ENCODE measurements at places on chromosomes 4 and X.
A peak's percentile ranks its signal among the peaks of the same experiment; 100 is the strongest.

DNA sequence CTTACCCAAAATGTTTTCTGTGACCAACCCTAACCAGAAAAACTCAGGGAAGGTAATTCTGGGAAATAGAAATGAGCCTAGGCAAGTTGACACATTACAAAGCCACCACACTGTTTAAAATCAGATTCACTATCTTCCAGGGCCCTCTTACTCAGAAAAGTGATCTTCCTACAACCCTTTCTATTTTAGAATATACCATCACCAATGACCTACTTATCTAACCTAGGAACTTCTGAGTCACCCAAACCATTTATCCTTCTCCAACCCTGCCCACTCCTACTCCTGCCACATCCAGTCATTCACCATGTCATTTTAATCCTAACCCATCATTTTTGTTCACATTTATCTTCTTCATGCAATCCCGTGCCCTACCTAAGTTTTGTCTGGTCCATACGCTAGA is 89.9 kb downstream of the FTHL17 start:
- DNase-seq: no peak

GRCh38 chr4:124745985-124746801 is 33.7 kb upstream of the ANKRD50 start:
- DNase-seq: no peak

GRCh38 chr4:16858275-16858752 is 40.1 kb downstream of the LDB2 start:
- DNase-seq: no peak

- no peak for DNase-seq
Measured at GRCh38 chr4:106034751-106035150, 139.5 kb downstream of the NPNT start.

DNA sequence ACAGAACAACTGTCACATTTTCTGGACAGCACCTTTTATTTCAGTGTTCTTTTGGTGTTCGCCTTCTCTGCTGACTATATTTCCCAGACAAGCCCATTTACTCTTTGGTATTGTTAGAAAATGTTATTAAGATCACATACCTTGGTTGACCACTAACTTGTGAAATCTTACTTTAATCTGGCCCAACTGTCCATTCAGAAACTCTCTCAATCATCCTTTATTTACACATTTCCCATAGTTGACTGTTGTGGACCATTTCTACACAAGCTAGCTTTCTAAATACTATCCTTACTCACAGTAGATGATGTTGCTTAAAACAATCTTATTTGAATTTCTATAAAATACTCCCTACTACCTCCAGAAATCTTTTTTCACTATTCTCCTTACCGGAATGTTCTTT is 64.7 kb downstream of the QRFPR start:
- no peak for DNase-seq

DNA sequence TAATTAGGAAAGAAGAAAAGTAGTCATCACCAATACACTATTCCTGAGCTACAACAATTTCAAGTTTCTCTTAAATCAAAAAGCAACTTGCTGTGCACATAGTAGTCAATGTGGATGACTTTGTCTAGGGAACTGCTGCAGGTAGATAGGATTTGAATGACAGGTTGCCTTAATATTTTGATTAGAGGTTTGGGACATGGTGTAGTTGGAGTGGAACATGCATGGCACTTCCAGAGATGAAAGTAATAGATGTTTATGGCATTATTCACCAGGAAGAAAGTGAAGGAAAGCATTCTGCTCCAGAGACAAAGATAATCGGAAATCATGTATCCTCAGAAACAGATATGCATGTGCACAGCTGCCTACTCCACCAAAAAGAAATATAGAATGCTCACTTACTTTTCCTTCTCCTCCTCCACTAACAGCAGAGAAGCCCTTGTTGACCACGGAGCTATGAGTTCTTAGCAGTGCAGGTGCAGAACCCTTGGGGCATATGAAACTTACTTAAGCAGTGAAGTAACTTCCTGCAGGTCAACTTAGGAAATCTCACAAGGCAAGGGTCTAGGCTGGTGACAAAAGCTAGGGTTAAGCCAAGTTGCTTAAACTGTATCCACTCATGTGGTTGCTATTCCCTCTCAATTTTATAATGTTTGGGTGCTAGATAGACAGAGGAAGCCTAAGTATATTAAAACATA is 390.8 kb downstream of the HNRNPD start:
- DNase-seq: no peak

DNA sequence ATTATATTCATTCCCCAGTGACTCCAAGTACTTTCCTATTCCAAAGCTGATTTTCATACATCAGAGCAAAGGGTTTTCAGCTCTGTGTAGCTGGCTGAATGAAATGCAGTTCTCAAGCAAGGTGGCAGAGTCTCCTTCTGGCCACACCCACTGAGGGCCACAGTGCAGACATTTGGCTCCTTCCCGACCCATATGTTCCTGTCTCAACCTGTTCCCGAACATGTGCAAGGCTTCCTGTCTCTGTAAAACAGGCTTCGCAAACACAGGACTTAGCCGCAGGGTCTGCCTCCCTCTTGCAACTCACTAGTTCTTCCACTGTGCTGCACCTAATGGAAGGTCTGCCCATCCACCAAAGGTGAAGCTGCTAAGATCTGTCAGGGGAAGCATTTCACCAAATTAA is 249.2 kb downstream of the MID1IP1 start:
- DNase-seq: no peak

- DNase-seq: no peak
Measured at GRCh38 chr4:41451961-41452360, 86.0 kb upstream of the LIMCH1 start.

GRCh38 chr4:114615435-114615834 is 16.8 kb downstream of the UGT8 start:
- DNase-seq: no peak

DNA sequence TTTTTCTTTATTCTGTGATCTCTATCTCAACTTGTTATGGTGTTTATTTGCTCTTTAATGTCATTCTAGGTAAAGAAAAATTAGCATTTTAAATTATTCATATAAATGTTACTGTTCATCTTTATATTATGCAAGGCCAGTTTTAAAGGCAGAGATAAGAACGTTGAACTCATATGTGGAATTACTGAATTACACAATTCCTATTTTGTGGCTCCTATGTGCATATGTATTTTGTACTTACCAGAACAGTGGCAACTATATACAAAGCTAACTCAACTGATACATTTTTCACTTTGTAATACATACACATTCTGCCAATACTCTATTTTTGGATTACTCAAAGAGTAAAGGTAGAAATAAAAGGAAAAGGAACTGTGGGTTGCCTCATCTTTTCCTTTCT is 533.2 kb upstream of the NR3C2 start:
- DNase-seq: no peak

DNA sequence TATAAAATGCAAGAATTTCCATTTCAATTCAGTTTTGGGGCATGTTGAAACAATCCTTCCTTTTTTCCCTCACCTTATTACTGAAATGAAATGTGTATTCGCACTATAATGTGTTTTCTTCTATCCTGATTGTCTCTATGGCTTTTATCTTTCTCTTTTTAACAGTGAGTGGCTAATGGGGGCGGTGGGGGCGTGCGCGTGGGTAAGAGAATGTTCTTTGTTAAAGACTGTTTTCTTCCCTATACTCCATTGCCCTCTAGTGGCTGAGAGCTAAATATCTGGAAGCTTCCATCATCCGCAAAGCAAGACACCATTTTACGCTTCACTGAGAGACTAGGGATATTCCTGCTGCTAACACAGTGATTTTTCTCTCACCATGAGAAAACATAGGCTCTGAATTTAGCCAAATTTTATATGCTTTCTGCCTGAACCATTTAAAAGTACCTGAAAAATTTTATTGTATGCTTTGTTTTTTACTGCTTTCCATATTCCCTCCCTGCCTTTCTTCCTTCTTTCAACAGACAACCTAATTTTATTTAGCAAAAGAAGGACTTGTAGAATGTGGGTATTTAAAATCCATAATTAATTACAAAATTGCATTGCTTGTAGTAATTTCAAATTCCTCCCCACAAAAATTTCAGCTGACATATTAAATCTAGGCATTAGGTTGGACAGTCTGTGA is 194.0 kb downstream of the GASK1B start:
- DNase-seq: peak; percentile 27

DNA sequence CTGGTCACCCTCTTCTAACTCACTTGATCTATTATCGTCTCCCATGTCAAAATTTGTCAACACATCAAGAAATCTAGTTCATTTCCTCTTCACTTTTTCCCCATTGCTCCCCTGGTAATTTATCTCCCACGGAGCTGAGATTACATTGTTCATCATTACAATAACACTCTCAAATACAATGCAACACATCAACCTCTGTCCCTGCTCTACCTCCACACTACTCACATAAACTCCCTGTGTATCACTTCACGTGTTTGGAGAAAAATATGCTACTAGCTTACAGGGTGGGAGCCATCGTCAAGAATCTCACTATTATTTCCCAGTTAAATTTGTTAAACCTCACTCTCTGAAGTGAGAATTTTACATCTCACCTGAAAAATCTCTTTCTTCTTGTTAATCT is 1006.4 kb downstream of the ARAP2 start:
- no peak for DNase-seq

GRCh38 chr4:48247142-48247877 is 22.3 kb downstream of the TEC start:
- no peak for DNase-seq

DNA sequence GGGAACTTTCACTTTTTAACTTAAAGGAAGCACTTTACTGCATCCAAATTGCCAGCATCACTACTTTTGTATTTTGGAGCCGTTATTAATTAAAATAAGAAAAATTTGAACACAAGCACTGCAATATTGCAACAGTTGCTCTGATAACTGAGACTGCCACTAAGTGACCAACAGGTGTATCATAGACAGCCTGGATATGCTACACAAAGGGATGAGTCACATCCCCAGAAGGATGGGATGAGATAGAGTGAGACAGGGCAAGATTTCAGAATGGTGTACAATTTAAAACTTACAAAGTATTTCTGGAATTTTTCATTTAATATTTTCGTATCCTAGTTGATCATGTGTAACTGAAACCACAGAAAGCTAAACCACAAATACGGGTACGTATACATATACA is 204.1 kb downstream of the MAPK10 start:
- DNase-seq: no peak

DNA sequence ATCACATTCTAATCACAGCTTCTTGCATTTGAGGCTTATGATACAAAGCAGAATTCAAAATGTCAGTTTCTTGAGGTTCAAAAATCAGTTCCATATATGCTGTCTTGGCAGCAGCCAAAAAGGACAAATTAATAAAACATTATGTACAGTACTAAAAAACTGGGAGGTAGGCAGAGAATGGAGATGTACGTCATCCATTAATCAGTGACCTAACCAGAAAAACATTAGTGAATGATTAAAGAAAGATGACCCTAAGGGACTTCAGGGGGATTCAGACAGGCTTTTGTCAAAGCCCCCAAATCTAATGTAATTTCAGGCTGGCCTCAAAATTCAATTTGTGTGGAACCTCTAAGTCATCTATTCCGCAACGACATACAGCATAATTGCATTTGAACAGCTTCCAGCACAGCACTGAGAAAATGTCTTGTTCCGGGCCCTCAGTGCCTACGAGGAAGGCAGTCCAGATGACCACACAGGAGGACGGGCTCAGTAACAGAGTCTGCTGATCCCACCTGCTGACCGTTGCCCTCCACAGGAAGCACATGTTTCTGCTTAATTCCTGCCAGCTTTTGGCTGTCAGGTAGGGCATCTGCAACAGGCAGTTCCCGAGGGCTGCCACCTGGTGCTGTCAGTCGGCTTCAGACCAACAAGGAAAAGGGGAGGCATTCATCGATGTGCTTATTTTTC is 83.8 kb upstream of the HHIP start:
- no peak for DNase-seq

GRCh38 chr4:139853309-139853708 is 187.7 kb downstream of the MGST2 start:
- no peak for DNase-seq

DNA sequence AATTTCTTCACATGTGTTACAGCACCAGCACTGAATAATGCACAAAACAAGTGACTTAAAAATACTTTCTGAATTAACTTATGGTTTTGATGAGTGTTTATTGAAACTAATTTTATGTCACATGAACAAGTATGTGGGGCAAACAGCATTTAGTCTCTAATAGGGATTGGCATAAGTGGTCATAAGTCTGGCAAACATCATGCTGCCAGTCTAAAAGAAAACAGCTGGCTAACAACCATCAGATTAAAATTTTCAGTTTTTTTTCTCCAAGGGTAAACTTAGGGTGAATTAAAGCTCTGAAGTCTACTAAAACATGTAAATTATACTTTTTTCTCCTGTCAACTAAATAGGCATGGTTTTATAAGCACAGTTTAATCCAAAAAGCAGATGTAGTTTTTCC is 1014.2 kb downstream of the FAT4 start:
- no peak for DNase-seq

DNA sequence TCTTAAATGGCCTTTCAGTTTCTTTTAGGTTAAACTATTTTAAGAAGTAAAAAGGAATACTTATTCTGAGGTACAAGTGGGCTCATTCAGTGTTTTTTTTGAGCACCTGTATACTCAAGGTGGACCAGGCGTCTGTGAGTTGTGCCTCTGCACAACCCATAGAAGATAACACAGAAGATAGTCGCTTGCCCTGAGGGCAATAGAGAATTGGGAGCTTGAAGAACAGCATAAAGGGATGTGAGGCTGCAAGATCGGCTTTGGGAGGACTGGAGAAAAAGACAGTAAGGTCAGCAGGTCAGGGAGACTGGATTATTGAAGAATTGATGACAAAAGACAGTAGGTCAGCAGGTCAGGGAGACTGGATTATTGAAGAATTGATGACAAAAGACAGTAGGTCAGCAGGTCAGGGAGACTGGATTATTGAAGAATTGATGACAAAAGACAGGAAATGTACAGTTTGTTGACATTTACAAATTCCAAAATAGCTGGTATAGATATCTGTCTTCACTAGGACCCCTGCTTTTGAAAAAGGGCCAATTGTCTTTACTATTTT is 3.1 kb downstream of the CPE start:
- no peak for DNase-seq

- no peak for DNase-seq
Measured at GRCh38 chrX:103647630-103648029, 18.9 kb downstream of the TCEAL1 start.

GRCh38 chr4:1310031-1310795 is 20.5 kb downstream of the MAEA start:
- no peak for DNase-seq

DNA sequence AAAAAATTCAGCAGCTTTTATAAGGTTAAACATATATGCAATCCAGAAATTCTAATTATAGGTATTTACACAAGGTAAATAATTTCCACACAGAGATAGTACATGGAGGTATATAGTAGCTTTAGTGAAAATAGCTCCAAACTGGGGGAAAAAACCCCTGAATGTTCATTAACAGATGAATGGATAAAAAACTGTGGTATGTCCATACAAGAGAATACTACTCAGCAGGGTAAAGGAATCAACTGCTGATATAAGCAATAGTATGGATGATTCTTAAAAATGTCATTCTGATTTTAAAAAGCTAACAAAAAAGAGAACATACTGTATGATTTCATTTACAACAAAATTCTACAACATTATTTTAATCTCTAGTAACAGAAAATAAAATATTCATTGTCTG is 37.2 kb upstream of the FRMD7 start:
- DNase-seq: no peak

- DNase-seq: no peak
Measured at GRCh38 chrX:34350561-34351335, 218.6 kb upstream of the FAM47A start.

- no peak for DNase-seq
Measured at GRCh38 chrX:72128881-72129280, 2.8 kb downstream of the RTL5 start.

- DNase-seq: no peak
Measured at GRCh38 chr4:185395238-185395955, at the start of gene LRP2BP. Gene LRP2BP, minus strand, starts transcription at chr4:185395924. Its CDS starts 17,738 bp downstream, at chr4:185378186.

Data from GM04504 (cell line).